ENCODE measurements at places on chromosomes 2 and 18.

DNA sequence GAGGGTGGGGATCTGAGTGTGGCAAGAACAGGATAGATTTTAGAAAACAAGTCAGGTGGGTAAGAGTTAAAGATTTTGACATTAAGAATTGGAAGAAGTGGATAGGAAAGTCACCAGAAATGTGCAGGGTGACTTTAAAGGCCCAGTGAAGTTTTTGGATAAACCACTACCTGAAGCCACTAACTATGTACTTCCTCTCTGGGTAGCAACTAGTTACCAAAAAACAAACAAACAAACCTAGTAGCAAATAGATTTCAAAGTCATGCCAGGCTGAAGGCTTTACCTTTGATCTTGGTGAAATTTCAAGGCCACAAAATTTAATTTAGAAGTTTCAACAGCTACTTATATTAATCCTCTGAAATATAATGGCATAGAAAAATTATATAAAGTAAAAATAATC lies 42.5 kb downstream of the PSMA8 start:
- DNase-seq: peak; percentile 30

DNA sequence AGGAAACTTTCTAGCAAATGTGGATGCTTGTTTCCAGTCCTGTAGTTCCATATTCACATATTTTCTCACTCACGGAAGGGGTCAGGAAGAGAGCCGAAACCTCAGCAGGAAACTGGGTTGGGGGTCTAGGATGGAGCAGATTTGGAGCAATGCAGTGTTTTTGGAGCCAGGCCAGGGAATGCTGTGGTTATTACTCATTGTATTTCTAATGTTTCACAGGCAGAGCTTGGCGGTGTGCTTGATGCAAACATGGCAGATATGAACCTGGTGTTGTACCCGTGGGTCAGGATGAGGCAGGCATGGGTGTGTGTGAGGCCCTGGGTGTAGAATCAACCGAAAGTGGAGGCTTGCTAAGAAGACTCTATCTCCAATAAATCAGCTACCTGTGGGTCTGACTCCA lies 34.6 kb upstream of the ACKR3 start:
- DNase-seq: no peak

- no peak for DNase-seq
These were observed 873.8 kb downstream of the SUCLG1 start for GRCh38 chr2:83585250-83585649.

GRCh38 chr2:147855316-147855715 lies 10.5 kb downstream of the ACVR2A start:
- no peak for DNase-seq

DNA sequence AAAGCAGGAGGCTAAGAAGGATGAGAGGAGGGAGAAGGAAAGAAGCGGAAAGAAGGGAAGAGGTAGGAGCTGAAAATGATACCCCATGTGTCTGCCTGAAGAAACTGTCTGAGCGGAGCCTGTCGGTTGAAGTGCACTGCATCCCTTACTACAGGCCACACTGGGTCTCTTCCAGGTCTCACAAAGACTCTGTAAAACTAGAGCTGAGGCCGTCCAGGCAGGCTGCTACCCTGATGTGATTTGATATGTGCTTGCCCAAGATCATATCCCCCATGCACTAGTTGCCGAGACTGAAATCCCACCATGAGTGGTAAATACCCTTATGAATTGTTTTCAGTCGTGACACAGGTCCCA lies 134.4 kb downstream of the MAIP1 start:
- DNase-seq: no peak

GRCh38 chr2:144686518-144687215 lies 166.7 kb upstream of the ZEB2 start:
- DNase-seq: no peak

DNA sequence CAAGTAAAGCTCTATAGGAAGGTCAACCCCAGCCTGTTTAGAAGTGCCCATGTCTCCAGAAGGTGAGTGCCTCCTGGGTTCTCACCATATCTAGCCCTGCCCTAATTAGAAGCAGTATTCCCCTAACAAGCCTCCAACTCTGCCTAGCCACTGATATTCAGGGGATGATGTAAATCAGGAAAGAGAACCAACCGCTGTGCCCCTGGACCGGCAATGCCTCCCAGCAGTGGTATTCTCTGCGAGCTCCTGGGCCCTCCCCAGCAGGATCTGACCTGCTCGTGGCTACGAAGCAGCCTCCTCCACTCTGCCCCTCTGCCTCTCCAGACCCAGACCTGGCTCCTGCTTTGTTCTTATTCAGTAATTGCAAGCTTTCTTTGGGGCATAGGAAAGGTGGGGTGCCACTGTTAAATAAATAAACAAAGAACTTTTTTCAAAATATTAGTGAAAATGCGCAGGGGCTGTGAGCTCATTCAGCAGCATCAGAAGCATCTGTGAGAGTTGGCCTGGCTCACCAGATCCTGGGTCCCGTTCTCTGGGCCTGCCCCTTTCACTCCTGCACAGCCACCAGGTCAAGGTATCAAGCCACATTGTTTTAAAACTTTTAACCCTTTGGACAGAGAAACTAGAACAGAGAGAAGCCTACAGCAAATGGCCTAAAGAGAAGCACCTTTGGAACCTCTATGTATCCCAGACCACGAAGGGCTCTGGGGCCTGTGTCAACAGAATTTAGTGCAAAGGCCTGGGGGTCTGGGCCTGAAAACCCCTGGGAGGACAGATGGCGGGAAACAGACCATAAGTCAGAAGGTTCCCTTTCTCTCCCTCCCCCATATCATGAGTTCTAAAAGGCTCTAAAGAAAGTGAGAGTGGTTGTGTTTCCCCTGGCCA lies 11.9 kb downstream of the MREG start:
- no peak for DNase-seq

DNA sequence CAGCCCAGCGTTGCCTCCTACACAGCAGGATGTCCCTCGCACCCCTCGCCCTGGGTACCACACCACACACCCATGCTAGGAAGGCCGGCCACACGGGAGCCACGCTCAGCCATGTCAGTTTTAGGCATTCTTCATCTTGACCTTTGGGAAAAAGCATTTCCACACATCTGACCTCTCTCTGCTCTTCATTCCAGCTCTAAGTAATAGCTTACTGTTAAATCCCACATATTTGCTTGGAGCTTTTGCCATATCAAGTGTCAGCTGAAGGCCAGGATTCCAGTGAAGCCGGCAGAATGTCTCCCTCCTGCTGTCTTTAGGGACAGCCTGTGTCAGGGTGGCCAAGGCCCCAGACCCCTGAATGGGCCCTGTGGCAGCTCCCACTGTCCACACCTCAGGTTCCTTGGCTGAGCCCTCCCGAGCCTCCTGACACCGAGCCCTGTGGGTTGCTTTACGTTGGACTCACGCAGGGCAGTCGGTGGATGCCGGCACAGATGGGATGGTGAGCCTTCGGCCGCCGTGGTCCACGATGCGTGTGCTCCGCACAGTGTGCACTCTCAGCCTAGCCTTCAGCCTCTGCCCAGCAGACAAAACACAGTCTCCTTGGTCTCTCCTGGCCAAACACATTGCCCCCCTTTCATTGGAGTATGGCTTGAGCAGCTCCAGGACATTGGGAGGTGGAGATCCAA lies 202.0 kb downstream of the SEPTIN10 start:
- DNase-seq: no peak

DNA sequence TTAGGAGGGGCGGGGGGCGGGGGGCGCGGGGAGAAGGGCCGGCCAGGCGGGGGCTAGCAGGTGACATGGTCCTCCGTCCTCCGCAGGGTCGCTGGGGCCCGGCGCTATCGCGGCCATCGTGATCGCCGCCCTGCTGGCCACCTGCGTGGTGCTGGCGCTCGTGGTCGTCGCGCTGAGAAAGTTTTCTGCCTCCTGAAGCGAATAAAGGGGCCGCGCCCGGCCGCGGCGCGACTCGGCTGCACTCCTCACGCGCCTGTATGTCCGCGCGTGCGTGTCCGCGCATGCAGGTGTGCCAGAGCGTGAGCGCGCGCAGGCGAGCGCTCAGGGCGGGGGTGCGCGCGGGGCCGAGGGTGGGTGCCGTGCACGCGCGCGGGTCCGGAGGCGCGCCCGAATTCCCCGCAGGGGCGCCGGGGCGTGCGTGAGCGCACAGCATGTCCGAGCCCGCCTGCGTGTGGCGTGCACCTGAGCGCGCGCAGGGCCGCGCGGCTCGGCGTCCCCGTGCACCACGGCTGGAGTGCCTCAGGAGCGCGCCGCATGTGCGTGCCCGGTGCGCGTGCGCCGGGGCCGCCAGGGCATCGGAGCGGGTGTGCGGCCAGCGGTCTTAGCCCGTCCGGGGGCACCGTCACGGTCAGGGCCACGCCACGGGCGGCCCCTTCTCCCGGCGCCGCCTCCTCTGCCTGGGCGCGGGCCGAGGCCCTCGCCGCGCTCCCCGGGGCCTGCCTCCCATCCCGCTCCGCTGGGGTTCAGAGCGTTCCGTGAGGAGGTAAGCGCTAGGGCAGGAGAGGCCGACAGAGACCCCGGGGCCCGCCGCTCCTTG lies 6.3 kb downstream of the SNORC start:
- no peak for DNase-seq
